ENCODE measurements at places on chromosomes 16 and 17.

GRCh38 chr16:48126801-48127644 is 28.8 kb downstream of the ABCC12 start:
- DNase-seq: no peak

DNA sequence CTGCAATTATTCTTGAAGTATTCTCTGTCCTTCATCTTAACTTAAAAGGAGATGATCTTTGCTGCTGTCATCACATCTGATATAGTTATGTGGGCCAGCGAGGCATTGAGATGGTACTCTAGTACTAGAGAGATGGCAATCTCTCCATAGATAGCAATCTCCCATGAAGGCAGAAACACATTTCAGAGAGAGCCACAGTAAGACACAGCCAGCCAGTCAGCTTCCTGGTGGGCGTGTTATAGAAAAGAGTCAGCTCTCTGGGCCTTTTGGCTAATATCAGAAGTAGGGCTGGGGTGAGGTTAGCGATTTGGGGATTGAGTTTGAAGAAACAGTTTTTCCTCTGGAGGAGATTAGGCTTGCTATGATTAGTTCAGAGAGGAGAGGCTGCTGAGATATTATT is 22.6 kb upstream of the EFCAB13 start:
- no peak for DNase-seq

DNA sequence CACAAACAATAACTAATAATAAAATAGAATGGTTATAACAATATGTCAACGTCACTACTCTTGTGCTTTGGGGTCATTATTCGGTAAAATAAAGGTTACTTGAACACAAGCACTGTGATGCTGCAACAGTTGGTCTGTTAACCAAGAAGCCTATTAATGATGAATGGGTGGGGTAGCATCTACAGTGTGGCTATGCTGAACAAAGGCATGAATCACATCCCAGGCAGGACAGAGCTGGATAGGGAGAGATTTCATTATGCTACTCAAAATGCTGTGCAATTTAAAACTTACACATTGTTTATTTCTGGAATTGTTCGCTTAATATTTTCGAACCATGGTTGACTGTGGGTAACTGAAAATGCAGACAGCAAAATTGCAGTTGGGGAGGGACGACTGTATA is 9.1 kb upstream of the HS3ST2 start:
- no peak for DNase-seq

GRCh38 chr16:30459456-30459855 is 13.1 kb upstream of the ITGAL start:
- no peak for DNase-seq

GRCh38 chr16:86635176-86635876 is 57.0 kb downstream of the FOXL1 start:
- no peak for DNase-seq

- no peak for DNase-seq
Observed at GRCh38 chr17:1730326-1731193, 6.1 kb downstream of the WDR81 start.

GRCh38 chr17:57253362-57254065 is 2.8 kb upstream of the MSI2 start:
- DNase-seq: no peak

DNA sequence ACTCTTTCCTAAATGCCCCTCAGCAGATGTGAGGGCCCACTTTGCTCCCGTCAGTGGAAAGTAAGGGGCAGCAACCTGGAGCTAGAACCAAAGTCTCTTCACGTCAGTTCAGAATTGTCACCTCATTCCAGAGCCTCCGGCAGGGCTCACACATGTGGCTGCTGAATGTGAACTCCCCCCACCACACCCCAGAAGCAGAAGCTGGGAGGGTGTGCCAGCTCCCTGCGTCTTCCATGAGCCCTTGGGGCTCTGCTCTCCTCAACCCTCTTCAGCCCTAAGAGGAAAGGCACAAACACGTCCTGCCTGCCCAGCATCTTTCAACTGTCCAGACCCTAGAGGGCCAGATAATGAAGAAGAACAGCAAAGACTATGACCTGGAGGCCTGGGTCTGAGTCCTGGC is 105.3 kb downstream of the SALL1 start:
- DNase-seq: no peak

- no peak for DNase-seq
Observed at GRCh38 chr17:51948128-51948527, 210.4 kb downstream of the CA10 start.

- no peak for DNase-seq
Observed at GRCh38 chr17:2361010-2361760, 23.9 kb downstream of the SGSM2 start.

GRCh38 chr16:57725554-57725953 is 10.0 kb upstream of the KATNB1 start:
- no peak for DNase-seq

DNA sequence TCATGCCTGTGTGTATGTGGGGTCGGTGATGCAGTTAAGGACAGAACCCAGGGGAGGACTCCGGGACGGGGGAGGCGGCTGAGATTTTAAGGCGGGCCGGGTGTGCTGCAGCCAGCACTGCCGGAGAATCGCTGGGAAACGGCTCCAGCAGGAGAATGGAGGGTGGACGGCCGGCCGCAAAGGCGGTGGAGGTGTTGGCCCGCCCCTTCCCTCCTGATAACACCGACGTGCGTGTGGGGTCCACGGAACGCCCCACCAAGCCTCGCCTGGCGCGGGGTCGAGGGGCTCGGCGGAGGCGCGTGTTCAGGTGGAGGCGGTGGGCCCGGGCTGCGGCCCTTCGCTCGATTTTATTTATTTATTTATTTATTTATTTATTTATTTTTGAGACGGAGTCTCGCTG is 633 bp downstream of the ZNF843 start:
- DNase-seq: no peak

GRCh38 chr17:58200024-58200633 is 7.6 kb downstream of the EPX start:
- peak; percentile 25 for DNase-seq

DNA sequence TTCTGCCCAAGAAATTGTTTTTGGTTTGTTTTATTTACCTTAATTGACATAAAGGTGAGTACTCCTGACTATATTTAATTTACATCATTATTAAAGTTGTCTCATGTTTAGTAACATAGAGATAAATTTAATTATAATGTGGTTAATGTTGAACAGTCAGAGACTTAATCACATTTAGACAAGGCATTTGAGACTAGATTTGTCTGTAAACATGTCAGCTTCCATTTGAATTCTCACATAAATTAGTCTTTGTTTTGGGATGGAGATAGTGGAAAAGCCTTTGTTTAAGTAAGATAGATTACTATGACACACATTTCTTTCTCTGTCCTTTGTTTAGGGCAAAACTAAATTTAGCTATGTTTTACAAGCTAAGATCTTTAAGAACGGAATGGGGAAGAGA is 18.5 kb upstream of the BCAS3 start:
- DNase-seq: no peak

GRCh38 chr17:57425903-57426880 is 169.9 kb downstream of the MSI2 start:
- no peak for DNase-seq

GRCh38 chr16:10579965-10580882 is at the start of gene EMP2:
TSS of gene EMP2 (minus strand) at chr16:10580598. CDS start at chr16:10547617, 32,981 bp downstream.
- DNase-seq: no peak

All from stimulated activated CD4-positive, alpha-beta T cell treated with anti-CD3 and anti-CD28 coated beads, TNF-alpha, amount 100 ng/mL, for 4 hours (primary cell).